ENCODE measurements at places on chromosomes 5 and 9.

DNA sequence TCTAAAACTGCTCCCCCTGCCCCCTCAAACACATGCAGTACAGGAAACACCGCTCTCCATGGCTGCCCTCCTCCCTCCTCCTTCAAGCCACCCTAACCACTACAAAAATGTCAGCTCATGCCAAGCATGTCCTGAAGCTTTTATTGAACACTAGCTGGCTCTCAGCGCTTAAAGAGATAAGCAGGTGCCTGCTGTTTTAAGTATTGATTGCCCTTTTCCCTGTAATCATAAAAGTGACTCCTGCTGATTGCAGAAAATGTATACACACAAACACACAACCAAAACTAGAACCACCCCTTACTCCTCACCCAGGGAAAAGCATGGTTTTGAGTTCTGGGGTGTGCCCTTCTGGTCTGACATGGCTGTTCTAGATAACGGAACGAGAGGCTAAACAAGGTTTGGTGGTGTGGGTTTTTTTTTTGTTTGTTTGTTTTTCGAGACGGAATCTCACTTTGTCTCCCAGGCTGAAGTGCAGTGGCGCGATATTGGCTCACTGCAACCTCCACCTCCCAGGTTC, 3.7 kb upstream of the UCK1 start:
- DNase-seq: peak; percentile 93

DNA sequence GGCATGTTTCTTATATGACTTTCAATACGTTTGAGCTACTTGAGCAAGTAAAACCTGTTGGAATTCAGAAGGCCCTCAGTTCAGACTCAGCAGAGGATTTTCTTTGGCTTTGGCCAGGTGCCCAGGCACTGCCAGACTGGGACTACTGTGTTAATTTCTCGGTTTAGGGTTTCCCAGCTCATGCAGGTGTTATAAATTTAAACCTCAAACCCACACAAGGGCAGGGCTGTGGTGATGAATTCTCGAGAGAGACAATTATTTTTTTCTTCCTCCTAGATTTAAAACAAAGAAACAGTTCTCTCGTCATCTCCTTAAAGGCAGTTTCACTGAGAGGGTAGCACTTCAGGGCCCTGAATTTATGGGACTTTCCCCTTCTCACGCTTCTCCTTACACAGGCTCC, 406.0 kb upstream of the PIK3R1 start:
- DNase-seq: peak; percentile 84

DNA sequence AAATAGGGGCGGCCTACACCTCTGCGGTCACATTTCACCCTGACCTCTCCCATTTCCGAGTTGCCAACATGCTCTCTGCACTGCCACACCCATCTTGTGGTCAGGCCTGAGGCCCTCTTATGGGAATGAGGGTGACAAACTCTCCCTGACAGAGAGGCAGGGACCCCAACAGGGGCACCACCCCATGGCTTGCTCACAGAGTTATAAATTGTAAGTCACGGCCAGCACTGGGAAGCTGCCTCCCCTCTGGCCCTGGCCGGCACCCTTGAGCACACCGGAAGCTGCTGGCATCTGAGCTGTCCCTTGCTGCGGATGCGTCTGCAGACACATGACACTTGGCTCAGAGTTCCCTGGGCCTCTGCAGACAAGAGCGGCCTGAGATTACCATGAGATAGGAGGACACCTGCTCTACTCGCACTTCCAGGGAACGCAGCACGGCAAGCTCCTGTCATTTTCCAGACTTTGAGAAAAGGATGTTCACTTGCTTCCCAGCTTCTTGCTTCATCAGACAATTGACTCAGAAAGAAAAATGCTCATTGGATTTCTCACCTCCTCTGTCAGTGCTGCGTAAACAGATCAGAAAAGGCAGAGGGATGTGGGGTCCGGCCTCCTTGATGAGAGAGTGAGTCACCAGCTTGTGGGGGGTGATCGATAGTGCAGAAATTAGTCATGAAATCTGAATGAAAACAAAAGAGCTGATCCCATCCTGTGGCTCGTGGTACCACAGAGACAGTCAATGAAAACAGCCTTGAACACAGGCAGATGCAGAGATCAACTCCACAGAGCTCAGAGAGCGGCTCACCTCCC, 269.8 kb downstream of the SYK start:
- no peak for DNase-seq

DNA sequence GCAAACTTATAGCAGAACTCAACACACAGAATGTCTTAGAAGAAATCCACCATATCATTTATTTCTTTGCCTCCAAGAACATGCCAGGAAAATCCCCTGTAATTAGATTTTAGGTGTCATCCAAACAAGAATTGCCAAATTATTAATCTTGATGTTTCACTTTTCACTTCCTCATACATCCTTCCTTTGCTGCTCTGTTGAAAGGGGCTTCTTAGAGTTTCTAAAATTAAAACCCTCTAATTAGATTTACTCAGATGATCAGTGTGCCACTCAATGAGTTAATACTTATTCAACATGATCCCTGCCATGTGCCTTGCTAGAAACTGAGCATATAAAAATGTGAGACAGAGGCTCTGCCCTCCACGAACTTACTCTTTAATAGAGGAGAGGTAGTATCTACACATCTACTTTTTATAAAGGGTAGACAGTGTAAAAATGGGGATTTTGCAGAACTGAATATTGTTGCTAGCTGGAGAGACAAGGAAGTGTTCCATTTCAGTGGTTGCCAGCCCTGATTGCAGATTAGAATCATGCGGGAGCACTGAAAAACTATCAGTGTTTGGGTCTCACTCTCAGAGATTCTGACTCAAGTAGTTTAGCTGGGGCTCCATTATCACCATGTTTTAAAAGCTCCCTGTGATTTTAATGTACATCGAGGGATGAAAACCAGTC, 498.4 kb downstream of the TLE4 start:
- DNase-seq: no peak

DNA sequence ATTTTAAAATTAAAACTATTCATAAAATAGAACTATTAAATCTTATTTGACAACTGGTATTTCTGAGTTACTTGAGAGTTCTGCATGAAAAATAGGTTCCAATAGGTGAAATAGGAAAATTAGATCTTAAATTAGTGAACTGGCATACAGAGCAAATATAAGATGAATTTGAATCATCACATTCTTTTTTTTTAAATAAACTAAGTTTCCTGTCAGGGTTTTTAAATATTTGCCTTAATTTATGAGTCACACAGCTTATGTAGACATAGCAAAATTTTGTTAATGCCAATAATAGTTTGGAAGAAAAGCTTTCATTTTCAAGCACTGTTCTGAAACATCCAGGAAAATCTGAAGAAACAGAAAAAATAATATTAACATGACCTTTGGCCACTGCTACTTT, 311.7 kb upstream of the HAPLN1 start:
- DNase-seq: no peak

GRCh38 chr5:100691548-100691947, 156.4 kb downstream of the FAM174A start:
- DNase-seq: no peak

DNA sequence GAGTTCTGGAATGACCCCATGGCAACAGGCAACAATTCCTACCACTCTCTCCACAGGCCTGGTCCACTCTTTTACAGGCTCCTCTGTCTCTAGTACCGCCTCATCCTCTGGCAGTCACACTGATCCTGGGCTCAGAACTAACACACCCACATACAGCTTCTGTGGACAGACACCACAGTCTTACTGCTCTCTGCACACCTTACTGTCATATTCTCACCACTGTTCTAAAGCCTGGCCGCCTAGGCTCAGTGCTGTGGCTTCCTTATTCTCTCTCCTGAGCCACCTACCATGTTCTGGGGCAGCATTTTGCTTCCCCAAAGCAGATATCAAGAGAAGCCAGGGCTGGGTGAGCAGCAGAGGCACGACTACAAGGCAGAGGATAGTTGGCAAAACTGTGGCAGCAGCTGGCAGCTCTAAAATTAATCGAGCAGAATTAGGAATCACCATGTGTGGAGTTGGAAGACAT, 14.8 kb downstream of the REEP5 start:
- no peak for DNase-seq

Data from Jurkat, Clone E6-1 (cell line).